ENCODE measurements at places on chromosomes 13 and 19.

DNA sequence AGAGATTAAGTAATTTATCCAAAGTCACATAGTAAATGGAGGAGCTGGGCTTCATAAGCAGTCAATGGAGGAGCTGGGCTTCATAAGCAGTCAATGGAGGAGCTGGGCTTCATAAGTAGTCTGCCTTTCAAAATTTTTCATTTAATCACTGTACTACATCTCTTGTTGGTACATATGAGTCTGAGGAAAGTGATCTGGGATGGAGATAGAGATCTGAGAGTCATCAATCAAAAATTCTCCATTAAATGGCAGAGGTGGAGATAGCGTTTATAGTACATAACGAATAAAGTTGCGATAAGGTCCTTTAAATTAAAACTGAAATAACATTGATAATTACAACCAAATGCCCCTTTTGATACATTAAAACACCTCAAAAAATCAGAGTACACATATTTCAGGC lies 189.3 kb downstream of the KLF5 start:
- no peak for DNase-seq

DNA sequence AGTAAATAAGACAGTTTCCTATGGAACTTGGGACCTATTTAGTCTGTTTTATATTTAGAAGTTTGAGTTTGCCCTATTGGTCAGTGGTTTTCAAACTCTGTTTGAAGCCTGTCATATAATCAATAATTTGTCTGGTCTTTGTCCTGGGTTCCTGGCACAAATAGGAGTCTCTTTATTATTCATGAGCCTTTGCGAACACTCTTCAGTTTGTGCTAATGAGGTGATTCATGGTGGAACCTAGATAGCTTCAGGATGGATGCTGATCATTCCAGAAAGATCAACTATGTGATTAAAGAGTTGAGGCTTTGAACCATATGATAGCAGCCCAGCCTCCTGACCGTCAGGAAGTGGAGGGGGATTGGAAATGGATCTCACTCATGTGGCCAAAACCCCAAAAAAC lies 10.0 kb upstream of the VWA8 start:
- no peak for DNase-seq

GRCh38 chr13:49812812-49813211 lies 20.3 kb upstream of the KPNA3 start:
- DNase-seq = no peak

DNA sequence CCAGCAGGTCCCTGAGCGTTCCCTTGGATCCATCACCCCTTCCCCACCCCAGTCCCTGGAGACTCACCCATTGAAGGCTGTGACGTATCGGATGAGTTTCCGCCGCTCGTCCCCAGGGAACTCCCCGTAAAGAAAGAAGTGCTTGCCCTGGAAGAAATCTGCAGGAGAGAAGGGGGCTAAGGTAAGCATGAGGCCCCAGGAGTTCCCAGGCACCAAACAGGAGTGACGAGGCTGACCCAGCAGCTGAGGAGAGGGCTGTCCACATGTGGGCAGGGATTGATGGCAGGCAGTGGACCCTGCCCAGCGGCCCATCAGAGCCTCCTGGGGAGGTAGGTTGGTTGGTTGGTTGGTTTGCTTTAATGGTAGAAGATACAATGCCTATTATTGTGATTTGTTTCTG lies 11.1 kb downstream of the ZNF575 start:
- DNase-seq = no peak

GRCh38 chr13:81602241-81602640 lies 1261.3 kb upstream of the SPRY2 start:
- DNase-seq = no peak

GRCh38 chr19:17764348-17764747 lies 13.1 kb downstream of the FCHO1 start:
- DNase-seq = no peak

- no peak for DNase-seq
These were observed 524.5 kb downstream of the GPC6 start for GRCh38 chr13:93751117-93751516.

GRCh38 chr19:49655570-49656455 lies 9.8 kb downstream of the IRF3 start:
- no peak for DNase-seq

GRCh38 chr13:104267206-104267811 lies 1201.1 kb upstream of the SLC10A2 start:
- no peak for DNase-seq

- DNase-seq = no peak
These were observed 44.2 kb downstream of the TBC1D4 start for GRCh38 chr13:75437582-75438318.

- no peak for DNase-seq
These were observed 64.9 kb upstream of the MED4 start for GRCh38 chr13:48159826-48160225.

DNA sequence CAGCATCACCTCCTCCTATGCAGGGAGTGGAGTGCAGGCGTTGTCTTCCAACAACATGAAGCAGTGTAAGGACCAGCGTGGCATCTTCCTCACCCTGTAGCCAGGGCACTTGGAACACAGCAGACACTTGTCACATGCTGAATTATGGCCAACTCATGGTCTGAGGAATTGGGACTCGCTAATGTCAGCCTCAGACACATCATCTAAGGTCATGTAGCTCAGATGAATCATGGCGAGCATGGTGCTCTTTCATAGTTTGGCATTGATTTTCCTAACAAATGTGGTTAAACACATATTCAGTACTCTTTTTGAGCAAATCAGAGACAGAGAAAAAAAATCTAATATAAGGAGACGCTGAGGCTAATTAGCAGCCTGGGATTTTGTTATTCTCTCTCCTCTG lies 99.6 kb upstream of the SGCG start:
- DNase-seq = no peak

GRCh38 chr13:49566461-49566860 lies 18.9 kb downstream of the RCBTB1 start:
- no peak for DNase-seq

GRCh38 chr19:18972301-18972811 lies 31.3 kb upstream of the HOMER3 start:
- DNase-seq = peak; percentile 85

DNA sequence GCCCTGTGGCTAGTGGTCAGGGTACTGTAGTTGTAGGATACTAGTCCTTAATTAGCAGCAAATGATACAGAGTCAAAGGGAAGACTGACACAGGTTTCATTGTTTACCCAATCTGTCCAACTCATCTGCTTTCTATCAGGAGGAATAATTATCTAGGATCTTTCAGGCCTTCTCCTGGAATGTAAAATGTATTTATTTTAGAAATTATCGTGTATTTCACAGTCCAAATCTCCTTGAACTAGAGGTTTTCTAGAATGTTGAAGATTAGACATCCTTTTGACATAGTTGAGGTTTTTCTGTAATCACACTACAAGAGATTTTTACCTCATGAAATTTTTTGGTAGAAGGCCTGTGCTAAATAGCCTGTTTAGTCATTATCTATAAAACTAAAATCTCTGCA lies 1694.8 kb upstream of the PCDH20 start:
- DNase-seq = no peak

GRCh38 chr13:105979131-105980011 lies 556.1 kb downstream of the EFNB2 start:
- no peak for DNase-seq

DNA sequence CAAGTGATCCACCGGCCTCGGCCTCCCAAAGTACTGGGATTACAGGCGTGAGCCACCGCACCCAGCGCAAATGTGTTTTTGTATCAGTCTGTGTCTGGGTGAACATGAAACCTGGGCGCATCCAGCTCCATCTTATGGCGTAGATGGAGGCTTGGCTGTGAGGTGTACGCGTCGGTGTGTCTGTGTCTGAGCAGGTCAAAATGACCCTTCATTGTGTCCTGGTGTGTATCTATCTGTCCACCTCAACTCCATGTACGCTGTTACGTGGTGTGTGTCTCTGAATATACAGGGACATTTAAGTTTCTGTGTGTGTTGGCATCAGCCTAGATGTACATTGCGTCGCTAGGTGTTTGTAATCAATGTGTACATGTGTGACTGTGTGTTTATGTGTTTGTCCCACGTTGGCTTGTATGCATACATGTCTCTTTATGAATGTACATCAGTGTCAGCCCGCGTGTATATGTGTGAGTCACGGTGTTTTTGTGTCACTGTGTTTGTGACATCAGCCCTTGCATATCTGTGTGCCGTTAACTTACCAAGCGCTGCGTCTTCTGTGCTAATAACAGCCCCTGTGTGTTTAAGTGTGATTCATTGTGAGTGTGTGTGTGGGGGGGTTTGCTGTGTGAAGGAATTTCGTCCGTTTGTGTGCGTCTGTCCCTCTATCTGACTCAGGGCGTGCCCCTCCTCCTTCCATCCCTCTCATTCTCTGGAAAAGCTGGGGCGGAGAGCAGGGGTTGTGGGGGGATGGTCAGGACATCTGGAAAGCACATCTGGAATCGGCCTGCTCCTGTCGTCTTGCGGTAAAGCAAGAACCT lies 6.4 kb downstream of the AXL start:
- peak; percentile 95 for DNase-seq

DNA sequence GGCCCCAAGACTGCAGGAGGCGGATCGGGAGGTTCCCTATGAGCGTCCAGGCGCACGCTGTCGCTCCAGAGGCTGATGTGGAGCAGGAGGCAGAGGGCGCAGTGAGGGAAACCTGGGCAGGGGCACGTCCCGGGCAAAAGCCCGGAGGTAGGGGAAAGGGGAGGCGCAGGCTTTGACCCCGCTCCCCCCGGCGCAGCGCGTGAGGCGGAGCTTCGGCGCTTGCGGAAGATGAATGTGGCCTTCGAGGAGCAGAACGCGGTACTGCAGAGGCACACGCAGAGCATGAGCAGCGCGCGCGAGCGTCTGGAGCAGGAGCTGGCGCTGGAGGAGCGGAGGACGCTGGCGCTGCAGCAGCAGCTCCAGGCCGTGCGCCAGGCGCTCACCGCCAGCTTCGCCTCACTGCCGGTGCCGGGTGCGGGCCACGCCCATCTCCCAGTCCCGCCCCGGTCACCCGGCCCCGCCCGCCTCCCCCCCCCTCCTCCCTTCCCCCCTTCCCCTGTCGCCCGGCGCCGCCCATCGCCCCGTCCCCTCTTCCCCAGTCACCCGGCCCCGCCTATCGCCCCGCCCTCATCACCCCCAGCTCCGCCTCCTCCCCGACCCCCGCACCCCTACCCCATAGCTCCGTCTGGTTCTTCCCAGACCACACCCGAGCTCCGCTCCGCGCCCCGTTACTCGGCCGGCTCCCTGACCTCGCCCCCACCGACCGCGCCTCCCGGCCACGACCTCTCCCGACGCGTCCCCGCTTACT lies 4.1 kb downstream of the HMG20B start:
- peak; percentile 32 for DNase-seq

DNA sequence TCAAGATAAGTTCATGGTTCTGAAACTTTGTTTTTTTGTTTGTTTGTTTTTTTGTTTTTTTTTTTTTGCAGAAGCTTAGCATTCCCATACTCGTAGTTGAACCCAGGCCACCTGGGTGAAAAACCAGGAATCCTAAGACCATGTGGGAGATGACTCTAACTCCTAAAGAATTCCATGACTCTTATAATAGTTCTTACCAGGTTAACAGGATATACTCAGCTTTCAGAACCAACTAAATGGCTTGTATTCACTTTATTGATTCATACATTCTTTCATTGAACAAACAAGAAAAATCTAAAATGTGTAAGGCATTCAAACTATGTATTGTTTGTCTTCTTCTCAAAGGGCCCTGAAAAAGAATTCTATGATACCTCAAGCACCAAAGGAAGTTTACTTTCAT lies 40.5 kb upstream of the KLF5 start:
- no peak for DNase-seq

GRCh38 chr13:99892196-99892613 lies 79.4 kb downstream of the ZIC5 start:
- DNase-seq = no peak

DNA sequence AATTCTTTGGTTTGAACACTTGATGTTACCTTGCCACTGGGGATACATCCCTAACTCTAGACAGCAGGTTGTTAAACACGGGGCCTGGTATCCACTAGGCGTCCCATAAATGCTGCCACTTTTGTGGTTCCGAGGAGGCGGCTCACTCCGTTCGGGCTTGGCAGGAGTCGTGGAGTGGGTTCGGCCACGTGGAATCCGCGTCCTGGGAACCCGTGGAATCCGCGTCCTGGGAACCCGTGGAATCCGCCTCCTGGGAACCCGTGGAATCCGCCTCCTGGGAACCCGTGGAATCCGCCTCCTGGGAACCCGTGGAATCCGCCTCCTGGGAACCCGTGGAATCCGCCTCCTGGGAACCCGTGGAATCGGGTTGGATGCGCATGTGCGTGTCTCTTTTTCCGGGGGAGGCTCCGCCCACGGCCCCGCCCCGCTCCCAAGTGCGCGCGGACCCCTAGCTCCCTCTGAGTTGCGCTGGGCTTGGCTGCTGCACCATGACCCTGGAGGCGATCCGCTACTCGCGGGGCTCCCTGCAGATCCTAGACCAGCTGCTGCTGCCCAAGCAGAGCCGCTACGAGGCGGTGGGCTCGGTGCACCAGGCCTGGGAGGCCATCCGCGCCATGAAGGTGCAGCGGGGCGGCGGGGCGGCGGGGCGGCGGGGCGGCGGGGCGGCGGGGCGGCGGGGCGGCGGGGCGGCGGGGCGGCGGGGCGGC lies at the start of gene MRI1:
Gene MRI1 (plus strand): TSS at position 422 of the 707 bp plus-strand sequence. CDS start 67 bp downstream, at position 489.
- DNase-seq = no peak

- DNase-seq = no peak
These were observed 62.0 kb downstream of the ABCC4 start for GRCh38 chr13:95239283-95239682.

DNA sequence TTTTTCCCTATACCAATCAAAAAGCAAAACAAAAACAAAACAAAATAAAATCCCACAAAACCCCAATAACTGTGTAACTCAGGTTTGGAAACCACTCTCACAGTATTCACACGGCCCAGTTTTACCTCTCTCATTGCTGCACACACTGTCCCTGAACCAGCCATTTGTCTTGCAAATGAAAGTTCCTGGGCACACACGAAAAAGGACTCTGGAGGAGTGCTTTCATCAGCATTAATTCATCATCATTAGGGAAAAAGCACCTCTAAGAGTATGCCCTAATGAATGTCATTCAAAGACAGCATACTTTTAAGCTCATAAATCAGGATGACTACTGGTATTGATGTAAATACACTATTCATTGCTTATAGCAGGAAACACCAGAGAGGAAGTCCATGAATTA lies 306.3 kb downstream of the DNAJC15 start:
- no peak for DNase-seq

DNA sequence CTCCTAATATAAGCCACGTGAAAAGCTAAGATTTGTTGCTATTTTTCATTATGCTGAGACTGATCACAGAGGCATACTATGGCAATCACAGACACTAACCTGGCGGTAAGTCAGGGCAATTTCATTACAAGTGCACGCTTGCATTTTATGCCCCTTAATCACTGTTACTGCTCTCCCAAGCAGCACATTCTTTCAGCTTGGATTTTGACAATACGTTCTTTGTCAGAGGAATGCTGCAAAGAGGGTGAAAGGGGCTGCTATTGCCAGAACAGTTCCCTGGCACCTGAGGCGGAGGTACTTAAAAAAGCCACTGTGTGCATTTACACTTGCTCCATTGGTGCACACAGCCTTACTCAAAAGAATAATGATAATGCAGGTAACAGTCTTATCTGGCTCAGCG lies 346.6 kb downstream of the RFC3 start:
- DNase-seq = peak; percentile 97

All from retinal pigment epithelial cell (primary cell).